ENCODE measurements at places on chromosomes 3 and 15. TPM values are rescaled to one million over a fixed set of nuclear protein-coding genes. Genes with fewer than 3 reads are reported as not detected.

GRCh38 chr3:55939287-55939686, 452.2 kb upstream of the WNT5A start:
- no peak for DNase-seq

The ITIH3 gene
- 48.2 TPM for total RNA-seq

The GOLGA8N gene
- total RNA-seq = 14.7 TPM

GRCh38 chr15:72168808-72169190, 28.8 kb downstream of the GRAMD2A start:
- DNase-seq = no peak

The LRRC31 gene
- total RNA-seq = not detected

DNA sequence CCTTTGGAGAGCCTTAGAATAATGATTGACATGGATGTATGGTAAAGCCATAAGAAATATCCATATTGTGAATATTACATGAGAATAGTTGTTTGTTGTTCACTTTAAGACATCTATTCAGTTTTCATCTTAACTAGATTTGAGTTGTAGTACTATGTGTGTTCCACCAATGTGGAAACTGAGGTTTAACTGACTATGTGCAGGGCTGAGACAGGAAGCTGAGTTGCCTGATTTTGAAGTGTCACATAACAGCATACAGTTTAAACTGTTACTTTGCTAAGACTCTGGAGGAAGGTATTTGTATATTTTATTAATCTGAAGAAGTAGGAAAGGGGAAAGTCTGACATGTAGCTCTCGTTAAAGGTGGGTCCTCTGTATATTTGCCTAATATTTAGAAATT, 2.1 kb downstream of the ECT2 start:
- no peak for DNase-seq

The CHST13 gene
- not detected for total RNA-seq

GRCh38 chr15:93043621-93044300, 45.2 kb downstream of the RGMA start:
- no peak for DNase-seq

- DNase-seq = no peak
Observed at GRCh38 chr3:87696124-87697013, 362.4 kb downstream of the CGGBP1 start.

The ABTB1 gene
- 13.0 TPM for total RNA-seq

GRCh38 chr3:115347737-115348136, 200.6 kb upstream of the ZBTB20 start:
- peak; percentile 39 for DNase-seq

- no peak for DNase-seq
Observed at GRCh38 chr3:58661836-58662420, 4.6 kb downstream of the FAM3D start.

The CCNB2 gene
- total RNA-seq = 5.1 TPM

- DNase-seq = peak; percentile 26
Observed at GRCh38 chr15:62606376-62607113, 436.0 kb upstream of the TPM1 start.

The MCTP2 gene
- 122 TPM for total RNA-seq

The CLDN18 gene
- total RNA-seq = 0.96 TPM

GRCh38 chr3:153625506-153625905, 463.5 kb downstream of the RAP2B start:
- no peak for DNase-seq

The ZKSCAN7 gene
- total RNA-seq = 6.7 TPM

All from umbilical cord (tissue), 2 donors.